ENCODE measurements at places on chromosomes 2 and 18.

DNA sequence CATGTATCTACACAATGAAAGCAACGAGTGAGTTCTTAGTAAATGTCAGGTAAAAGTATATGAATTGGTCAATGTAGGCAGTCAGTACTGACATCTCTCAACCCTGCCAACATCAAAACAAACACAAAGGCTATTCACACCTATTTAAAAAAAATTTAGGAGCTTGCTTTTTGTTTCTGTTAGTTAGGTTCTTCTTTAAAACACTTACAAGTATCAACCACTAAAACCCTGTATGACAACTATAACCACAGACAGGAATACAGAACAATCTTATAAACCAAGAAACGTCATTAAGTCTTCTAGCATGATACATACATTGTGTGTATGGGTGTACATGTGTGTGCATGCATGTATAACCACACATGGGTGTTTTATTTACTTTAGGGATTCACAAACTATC, 131.0 kb downstream of the TCF4 start:
- peaks cover 3% of the 10 kb centered on the region for H3K36me3 ChIP-seq
- no peak overlapping the region for H3K4me3 ChIP-seq
- H3K27ac ChIP-seq: no peak overlapping the region
- no peaks in the 10 kb centered on the region for H3K27me3 ChIP-seq

DNA sequence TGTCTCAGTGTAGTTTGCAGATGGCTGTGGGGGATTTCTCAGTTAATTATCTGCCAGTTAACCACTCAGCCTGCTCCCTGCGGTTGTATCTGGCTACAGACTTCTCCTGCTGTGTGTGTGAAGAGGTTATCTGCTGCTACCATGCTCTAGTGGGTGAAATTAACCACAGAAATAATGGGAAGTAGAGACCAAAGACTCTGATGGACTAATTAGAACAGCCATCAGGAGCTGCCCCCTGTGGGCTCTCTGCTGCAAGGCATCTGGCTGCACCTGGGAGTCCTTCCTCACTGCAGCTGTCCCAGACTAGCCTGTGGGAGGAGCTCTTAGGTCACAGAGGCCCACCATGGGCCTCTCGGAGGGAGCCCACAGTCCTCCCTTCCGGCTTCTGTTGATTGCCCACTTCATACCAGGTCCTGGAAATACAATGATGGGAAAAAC, 66.6 kb downstream of the CTIF start:
- no peak overlapping the region for H3K4me3 ChIP-seq
- DNase-seq: no peak
- no peaks in the 10 kb centered on the region for H3K27me3 ChIP-seq
- no peak overlapping the region for H3K27ac ChIP-seq

GRCh38 chr18:62844850-62845643, 129.7 kb downstream of the PHLPP1 start:
- H3K27ac ChIP-seq: no peak overlapping the region
- no peaks in the 10 kb centered on the region for H3K27me3 ChIP-seq
- no peak for DNase-seq
- no peak overlapping the region for H3K4me3 ChIP-seq

- no peak overlapping the region for H3K27ac ChIP-seq
- no peaks in the 10 kb centered on the region for H3K36me3 ChIP-seq
- no peaks in the 10 kb centered on the region for H3K4me1 ChIP-seq
- no peaks in the 10 kb centered on the region for H3K27me3 ChIP-seq
These were observed 12.4 kb upstream of the UPP2 start for GRCh38 chr2:158089322-158089721.

DNA sequence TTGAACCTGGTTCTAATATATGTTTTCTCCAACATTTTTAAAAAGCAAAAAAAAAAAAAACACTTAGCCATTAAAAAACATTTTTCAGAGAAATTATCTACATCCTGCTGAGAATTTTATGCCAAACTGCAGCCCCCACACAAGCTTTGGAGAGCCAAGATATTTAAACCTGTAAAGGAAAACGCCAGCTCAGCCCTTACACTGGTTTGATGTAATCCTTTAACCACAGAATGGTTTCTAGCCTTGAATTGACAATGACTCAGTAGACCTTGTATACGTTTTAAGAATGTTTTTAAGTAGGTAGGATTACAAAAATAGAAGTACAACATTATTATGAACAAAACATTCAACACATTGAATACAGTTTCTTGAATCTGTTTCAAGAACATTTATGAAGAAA, 113.6 kb downstream of the BABAM2 start:
- no peaks in the 10 kb centered on the region for H3K4me1 ChIP-seq
- no peak overlapping the region for H3K4me3 ChIP-seq
- no peaks in the 10 kb centered on the region for H3K36me3 ChIP-seq

DNA sequence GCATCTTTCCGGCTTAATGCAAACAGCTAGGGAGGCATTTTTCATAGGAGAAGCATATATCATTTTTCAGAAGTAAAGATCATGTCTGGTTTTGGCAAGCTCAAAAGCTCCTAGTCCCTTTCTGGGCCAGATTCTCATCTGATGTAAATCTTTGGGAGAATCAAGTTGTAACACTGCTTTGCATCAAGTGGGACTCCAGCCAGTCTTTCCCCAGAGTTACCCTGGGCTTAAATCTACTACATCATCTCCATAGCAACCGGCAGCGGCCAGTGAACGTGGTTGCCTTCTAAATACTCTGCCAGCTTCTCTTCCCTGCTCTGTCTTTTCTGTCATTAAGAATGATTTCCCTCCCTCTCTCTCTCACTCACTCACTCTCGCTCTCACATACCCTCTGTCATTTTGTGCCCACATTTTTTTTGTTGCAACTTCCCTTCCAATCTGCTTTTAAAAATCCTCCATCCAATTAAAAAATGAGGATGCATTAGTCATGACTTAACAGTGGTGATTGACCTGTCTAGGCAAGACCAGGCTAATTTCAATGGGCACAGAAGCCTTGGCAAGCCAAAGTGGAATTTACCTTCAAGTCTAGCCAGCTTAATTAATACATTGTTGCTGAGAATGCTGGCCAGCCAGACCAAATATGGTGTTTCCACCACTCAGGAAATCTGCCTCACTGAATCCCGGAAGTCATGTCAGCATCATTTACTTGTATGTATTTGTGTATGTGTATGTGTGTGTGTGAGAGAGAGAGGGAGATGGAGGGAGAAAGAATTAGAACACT, 93.0 kb downstream of the NRP2 start:
- H3K4me3 ChIP-seq: no peak overlapping the region
- peak; percentile 6 for DNase-seq
- H3K36me3 ChIP-seq: no peaks in the 10 kb centered on the region
- no peaks in the 10 kb centered on the region for H3K27me3 ChIP-seq

DNA sequence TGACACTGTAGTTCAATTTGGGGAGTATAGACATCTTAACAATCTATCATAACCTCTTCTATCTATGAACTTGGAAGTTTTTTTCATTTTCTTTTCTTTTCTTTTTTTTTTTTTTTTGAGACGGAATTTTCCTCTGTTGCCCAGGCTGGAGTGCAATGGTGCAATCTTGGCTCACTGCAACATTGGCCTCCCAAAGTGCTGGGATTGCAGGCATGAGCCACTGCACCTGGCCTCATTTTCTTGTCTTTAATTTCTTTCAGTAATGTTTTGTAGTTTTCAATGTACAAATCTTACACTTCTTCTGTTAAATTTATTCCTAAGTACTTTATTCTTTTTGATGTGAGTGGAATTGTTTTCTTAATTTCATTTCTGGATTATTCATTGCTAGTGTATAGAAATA, 14.6 kb downstream of the ASAP2 start:
- DNase-seq: no peak
- no peak overlapping the region for H3K27ac ChIP-seq
- H3K36me3 ChIP-seq: no peaks in the 10 kb centered on the region
- H3K4me3 ChIP-seq: no peak overlapping the region
- no peaks in the 10 kb centered on the region for H3K27me3 ChIP-seq

- no peaks in the 10 kb centered on the region for H3K36me3 ChIP-seq
- H3K27ac ChIP-seq: no peak overlapping the region
- H3K27me3 ChIP-seq: no peaks in the 10 kb centered on the region
These were observed 1.8 kb upstream of the KLHL41 start for GRCh38 chr2:169507698-169508097.

DNA sequence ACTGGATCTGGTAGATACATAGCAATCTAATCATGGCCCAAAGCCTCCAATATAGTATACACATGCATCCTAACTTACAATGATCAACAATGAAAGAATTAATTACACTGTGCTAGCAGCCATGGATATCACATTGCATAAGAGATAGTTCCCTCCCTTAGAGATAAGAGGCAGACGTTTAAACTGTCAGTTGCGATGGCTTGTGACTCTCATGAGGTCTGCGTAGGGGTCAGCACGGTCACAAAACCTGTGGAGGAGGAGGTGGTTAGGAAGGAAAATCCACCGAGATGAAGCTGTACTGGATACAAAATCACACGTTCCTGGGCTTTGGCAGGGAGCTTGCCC, 800 bp upstream of the RALB start:
- peaks cover 51% of the 10 kb centered on the region for H3K4me1 ChIP-seq
- no peaks in the 10 kb centered on the region for H3K36me3 ChIP-seq

DNA sequence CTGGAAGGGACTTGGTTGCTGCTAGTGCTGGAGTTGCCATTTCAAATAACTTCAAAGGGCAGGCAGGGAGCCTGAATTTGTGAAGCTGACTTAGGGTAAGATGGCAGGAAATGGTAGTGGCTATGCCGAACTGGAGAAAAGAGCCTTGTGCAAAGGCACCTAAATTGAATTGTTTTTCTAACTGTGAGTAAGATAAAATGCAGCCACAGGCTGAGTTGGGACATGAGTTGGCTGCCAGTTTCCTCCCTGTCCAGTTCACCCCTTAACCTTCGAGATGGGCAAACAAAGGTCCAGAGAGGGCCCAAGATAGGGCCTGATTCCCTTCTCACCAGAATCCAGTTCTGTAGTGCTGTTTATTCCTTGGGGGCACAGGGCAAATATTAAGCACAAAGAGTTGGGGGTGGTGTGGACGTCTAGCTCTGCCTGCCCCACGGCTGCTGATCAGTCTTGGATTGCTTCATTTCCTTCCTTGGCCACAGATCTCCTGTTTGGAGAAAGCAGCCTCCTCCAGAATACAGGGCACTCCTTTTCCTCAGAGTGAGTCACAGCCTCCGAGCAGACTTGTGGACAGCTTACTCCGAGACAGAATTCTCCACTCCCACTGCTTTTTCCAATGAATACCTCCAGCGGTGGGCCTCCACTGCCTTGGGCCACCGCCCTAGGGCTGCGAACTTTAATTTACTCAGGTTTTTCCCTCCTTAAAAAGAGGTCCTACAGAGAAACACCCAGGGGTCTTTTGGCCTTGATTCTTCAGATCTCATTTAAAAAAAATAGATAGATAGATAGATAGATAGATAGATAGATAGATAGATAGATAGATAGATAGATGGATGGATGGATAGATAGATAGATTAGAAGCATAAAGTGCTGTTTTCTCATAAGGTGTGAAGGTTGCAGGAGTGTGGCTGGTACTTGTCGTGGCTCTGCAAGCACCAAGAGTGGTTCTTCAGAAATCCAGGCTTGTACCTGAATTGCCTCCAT, 18.4 kb upstream of the SLC20A1 start:
- no peak for DNase-seq
- H3K4me3 ChIP-seq: no peak overlapping the region
- no peaks in the 10 kb centered on the region for H3K36me3 ChIP-seq
- H3K27ac ChIP-seq: no peak overlapping the region

DNA sequence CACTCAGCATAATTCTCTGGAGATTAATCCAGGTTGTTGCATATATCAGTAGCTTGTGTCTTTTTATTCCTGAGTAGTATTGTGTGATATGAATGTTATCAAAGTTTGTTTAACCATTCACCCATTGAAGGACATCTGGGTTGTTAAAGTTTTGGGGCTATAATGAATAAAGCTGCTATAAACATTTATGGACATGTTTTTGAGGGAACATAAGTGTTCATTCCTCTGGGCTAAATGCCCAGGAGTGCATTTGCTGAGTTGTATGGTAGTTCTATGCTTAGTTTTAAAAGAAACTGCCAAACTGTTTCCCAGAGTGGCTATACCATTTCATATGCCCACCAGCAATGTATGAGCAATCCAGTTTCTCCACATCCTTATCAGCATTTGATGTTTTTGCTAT, 21.8 kb upstream of the KCNJ13 start:
- no peak overlapping the region for H3K4me3 ChIP-seq
- H3K4me1 ChIP-seq: no peaks in the 10 kb centered on the region
- H3K27ac ChIP-seq: no peak overlapping the region

- no peak within 1 kb of the TSS for H3K27ac ChIP-seq
- no peaks in the 10 kb centered on the region for H3K4me1 ChIP-seq
- peaks cover 68% of the 10 kb centered on the region for H3K27me3 ChIP-seq
- no peak for DNase-seq
- H3K36me3 ChIP-seq: no peaks in the 10 kb centered on the region
These were observed at the start of gene SKOR2 for GRCh38 chr18:47251289-47252120. Gene SKOR2 (minus strand): TSS chr18:47251660. CDS start chr18:47249183, 2,477 bp downstream.
